ENCODE measurements at places on chromosomes 7 and 10.

DNA sequence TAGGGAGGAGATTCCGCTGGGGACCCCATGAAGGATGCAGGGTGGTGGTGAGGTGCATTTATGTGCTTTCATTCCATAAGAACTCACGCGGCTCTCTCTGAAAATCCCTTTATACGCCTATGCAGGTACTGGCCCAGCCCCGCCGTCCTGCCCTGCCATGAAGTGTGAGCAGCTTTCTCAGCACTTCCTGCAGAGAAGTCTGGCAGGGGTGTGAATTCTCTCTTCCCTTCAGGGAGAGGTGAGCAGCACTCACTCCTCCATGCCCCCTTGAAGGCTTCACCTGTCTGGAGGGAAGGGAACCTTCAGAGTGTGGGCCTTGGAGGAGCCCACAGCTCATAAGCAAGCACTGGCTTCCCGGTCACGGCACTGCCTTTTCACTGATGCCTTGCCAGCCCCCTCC, 34.0 kb downstream of the PPP2R2D start:
- no peak for ATAC-seq

- no peak for ATAC-seq
Measured at GRCh38 chr10:108104551-108105156, 940.1 kb upstream of the SORCS1 start.

GRCh38 chr7:115988401-115988800, 42.2 kb downstream of the TFEC start:
- no peak for ATAC-seq

DNA sequence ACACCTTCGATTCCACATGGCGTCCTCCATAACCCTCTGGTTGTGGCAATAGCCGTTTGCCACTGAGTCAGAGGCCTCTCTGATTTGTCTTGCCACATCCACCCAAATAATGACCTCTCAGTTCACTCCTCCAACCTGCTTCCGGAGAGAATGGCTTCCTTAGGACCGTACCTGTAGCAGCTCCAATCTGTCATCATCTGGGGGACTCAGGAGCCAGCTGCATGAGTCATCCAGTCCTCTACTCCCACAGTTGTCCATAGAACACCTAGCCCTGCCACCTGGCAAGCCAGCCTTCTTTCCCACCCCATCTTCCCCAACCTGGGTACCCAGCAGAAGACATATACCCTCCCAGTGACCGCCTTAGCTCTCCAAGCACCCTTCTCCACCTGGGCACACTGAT, 64.4 kb upstream of the MXI1 start:
- no peak for ATAC-seq

DNA sequence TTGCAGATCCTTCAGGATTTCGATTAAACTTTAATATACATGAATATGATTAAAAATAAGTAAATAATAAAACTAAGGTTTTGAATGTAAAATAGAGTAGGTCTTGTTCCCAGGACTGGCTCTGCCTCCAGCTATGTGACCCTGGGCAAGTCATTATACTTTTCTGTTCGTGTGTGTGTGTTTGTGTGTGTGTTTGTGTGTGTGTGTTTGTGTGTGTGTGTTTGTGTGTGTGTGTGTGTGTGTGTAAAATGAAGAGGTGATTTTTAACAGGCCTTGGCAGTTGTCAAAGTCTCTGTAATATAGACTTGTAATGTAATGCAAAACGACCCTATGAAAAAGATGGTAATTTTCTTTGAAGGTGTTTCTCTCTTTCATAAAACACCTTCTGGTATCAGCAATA, 79.2 kb downstream of the HGF start:
- no peak for ATAC-seq

DNA sequence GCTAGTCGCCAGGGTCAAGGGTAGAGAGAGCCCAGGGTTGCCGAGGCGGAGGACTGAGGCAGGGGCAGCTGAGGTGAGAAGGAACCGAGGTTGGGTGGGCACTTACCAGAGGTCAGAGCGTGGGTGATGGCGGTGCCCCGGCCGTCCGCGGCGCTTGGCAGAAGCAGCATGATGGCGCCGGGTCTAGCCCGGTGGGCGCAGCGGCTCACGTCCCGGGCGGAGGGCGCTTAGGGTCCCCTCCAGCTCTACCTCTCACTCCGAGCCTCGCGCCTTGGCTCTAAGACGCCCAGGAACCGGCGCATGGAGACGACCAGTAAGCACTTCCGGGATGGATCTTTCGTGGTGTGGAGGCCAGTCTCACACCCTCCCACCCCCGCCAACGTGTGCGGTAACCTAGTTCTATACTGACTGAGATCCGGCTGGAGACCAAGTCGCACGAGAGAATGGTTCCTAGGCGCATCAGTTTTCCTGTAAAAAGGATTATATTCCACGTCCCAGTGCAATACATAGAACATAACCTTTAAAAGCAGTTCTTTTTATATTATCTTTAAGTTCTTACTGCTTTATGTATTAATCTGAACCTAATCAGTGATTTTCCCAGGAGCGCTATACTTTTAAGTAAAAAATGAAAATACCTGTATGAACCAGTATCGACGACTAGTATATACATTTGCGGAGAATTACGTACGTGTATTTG, at the start of gene DNAJC2:
TSS of gene DNAJC2 (minus strand) at position 315 of the 697 bp plus-strand sequence. CDS start at position 170, 145 bp downstream.
- peak; percentile 90 for ATAC-seq

- ATAC-seq: no peak
Measured at GRCh38 chr10:33189808-33190207, 144.7 kb downstream of the NRP1 start.
